B cell (primary cell): ENCODE measurements at places on chromosomes 4 and X.

GRCh38 chr4:8147231-8147970, 11.2 kb downstream of the ABLIM2 start:
- DNase-seq = no peak

DNA sequence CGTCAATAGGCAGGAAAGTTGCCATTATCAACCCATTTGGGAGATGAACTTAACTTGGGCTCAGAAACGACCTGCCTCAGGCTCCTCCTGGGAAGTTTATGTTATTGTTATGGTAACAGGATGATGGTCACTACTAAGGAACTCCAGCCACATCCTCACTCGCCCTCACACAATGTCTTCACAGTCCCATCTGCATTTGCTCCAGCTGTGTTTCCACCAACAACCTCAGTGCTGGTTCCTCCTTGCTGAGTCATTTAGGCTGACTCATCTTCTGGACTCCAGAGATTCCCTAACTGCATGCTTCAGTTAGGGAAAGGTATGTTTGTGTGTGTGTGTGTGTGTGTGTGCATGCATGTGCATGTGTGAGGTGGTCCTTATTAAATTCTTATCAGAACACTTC, 293.4 kb upstream of the BOD1L1 start:
- no peak for DNase-seq

GRCh38 chr4:181959121-181959520, 284.1 kb upstream of the TENM3 start:
- no peak for DNase-seq

DNA sequence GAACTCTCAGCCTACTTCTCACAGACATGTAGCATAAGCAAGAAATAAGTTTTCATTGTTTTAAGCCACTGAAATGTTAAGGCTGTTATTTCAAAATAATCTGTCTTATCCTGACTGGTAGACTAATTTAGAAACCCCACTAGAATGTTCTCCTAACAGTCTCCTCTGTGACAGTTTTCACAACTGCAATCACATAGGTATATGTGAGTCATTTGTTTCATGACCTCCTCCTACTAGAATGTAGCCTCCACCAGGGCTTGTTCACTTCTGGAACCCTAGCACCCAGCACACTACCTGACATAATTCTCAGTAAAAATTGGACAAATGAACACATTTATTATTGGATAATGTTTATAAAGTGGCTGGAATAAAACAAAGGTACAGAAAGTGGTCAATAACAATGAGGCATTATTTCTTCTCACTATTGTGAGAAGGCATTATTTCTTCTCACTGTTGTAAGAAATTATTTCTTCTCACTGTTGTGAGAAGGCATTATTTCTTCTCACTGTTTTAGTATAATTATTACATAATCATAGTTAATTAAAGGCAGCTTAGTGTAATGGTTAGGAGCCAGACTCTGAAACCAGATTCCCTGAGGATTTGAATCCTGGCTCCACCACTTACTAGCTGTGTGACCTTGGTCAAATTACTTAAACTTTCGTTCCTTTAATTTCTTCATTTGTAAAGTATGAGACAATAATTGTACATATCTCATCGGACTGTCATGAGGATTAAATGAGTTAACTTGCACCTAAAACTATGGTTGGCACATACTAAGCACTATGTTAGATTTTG, 251.5 kb downstream of the RASL11B start:
- DNase-seq = no peak

DNA sequence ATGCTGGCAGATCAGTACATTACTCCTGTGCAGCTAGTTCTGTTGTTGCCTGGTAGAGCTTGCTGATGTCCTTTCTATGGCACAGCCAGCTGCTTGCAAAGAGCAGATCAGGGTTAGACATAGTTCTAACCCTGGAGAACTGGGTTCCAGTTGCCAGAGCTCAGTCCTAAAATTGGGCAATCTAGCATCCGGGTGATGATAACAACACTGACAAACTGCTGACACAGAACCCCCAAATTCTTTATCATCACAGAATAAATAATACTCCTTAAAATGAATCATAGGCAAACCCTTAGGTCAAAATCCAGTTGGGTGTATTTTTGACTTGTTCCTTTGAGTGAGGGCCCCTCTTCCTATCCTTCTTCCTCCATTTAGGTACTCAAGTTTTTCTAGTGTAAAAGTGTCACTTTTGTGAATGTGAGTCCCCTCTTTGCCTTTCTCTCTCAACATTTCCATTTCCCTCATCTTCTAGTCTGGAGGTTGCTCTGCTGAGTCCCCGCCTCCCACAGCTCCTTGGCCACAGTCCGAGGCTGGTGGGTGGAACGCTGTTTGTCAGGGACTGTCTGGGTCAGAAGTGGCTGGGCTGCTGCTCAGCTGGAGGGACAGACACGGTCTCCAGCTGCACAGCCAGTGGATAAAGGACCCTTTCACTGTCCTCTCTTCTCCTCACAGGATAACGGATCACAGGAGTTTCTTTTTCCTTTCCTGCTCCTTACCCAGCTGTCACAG, 93.6 kb upstream of the RASGEF1B start:
- no peak for DNase-seq

GRCh38 chr4:5707778-5708448, 446 bp downstream of the EVC2 start:
- no peak for DNase-seq

DNA sequence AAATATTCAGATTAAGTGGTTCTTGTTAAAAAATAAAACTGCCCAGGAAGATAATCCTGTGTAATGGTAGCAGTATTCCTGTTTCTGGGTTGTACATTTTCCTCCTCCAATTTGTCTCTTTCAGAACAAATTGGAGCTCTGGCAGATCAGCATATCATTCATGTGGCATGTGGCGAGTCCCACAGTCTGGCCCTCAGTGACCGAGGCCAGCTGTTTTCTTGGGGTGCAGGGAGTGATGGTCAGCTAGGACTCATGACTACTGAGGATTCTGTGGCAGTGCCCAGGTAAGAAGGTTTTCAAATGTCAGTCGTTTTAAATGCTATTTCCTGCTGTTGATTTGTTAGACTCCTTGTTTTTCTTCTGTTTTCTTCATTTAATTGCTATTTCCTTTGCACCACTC, 47.9 kb downstream of the NAP1L5 start:
- no peak for DNase-seq

DNA sequence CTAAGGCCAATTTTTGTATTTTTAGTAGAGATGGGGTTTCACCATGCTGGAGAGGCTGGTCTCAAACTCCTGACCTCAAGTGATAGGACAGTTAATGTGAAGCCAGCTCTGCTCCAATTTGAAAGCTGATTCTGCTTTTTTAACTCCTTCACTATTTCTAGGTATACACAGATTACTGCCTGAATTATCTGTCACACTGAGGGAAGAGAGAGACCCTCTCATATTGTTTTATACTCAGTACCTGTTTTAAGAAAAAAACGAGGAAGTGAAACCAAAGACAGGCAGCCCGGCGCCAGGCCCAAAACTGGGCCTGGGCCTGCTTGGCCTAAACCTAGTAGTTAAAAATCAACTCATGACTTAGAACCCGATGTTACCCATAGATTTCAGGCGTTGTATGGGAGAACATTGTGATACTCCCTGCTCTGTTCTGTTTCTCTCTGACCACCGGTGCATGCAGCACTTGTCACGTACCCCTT, 1601.5 kb upstream of the PCDH10 start:
- no peak for DNase-seq

- DNase-seq = peak; percentile 42
Observed at GRCh38 chr4:184282895-184283654, 65.4 kb upstream of the ENPP6 start.

DNA sequence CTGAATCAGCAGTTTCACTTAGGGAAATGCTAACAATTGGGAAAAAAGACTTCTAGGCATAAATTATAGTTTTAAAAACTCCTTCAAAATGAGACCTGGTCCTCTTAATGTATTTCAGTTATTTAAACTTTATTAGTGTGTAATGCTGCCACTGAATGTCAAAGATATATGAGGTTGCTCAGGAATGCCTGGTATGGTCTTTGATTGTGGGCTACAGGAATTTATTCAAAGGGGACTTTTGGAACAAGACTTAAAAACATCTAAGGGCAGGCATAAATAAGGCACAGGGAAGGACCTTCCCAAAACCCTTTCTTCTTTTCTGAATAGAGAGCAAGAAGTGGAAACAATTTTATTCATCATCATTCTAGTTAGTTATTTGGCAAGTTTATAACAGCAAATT, 439.1 kb downstream of the TLL1 start:
- DNase-seq = no peak

DNA sequence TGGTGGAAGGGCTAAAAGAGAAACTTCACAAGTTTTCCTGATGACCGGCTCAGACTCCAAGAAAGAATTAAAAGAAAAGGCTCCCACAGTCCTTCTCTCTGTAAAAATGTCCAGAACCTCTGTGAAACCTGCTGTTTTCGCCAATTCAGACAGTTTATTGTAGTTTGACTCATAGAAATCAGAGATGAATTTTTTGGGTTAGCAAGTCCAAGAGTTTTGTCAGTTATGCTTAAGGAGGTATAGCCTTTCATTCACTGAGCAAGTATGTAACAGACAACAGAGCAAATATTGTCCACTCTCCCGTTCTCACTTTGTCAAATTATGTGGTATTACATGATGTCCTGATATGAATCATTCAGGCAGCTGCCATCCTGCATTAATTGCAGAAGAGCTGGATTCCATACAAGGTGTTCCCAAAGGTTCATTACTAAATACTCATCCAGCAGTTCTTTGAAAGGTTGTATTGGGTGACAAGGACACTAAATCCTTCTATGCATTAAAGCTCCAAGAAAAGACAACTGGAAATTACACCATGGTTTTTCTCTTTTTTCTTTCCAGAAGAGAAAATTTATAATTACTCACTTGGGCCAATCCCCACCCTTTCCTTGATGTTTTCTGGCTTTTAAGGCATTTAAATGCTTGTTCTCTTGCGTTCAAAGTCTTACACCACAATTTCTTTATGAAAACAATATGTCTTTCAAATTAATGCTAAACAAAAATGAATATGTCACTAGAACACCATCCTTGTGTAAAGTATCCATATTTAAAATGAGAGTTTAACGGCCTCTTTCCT, 30.0 kb upstream of the PLAC1 start:
- no peak for DNase-seq

GRCh38 chr4:182521011-182521410, 277.8 kb downstream of the TENM3 start:
- DNase-seq = no peak

DNA sequence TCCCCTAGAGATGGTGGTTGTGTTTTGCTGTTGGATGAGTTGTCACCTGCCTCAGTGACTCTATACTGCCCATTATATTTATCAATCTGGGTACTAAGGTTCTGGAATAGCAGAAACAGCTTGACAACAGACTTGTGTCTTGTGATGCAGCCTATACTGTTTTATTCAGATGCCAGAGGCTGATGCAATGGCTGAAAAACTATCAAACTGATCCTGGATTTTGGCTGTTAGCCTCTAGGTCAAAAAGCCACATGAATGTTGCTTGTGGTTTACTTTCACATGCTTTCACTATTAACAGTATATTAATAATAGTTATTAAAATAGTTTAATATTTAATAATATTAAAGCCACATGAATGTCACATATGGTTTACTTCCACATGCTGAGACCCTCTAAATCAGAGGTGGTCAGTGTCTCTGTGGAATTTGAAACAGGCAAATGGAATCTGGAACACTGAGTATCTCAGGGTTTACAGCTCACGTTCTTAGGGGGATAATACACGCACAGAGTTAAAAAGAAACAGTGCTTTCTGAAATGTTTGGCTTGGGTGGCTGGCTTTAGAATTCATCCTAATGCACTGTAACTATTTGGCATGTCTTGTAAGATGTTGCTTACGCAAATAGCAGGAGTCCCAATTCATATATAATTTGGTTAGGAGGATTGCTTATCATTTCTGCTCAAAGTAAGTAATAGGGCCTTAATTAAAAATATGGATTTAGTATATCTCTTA, 82.5 kb upstream of the LCORL start:
- no peak for DNase-seq

GRCh38 chr4:41215969-41216293, 1.6 kb upstream of the APBB2 start:
- DNase-seq = no peak

- no peak for DNase-seq
Observed at GRCh38 chr4:58566260-58566659, 1456.1 kb upstream of the IGFBP7 start.

DNA sequence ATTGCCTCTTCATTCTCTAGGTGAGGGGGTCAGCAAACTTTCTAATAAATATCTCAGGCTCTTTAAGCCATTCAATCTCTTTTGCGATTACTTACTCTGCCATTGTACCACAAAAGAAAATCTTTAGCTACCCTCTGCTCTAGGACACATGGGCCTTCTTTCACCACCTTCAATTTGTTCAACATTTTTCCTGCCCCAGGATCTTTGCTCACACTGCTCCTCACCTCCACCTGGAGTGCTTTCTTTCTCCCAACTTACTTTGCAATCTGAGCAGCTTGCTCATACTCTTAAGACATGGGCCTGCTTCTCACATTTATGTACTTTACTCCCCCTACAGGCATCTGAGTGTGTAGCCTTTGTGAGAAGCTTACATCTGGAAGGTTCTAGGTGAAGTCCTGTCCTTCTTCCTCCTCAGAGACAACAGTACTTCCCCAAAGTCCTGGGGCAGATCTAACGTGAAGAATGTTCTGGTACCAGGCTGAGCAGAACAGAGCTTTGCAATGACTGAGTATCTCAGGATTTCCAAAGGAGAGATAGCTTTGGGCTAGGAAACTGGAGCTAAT, 55.0 kb upstream of the PRDM5 start:
- no peak for DNase-seq

DNA sequence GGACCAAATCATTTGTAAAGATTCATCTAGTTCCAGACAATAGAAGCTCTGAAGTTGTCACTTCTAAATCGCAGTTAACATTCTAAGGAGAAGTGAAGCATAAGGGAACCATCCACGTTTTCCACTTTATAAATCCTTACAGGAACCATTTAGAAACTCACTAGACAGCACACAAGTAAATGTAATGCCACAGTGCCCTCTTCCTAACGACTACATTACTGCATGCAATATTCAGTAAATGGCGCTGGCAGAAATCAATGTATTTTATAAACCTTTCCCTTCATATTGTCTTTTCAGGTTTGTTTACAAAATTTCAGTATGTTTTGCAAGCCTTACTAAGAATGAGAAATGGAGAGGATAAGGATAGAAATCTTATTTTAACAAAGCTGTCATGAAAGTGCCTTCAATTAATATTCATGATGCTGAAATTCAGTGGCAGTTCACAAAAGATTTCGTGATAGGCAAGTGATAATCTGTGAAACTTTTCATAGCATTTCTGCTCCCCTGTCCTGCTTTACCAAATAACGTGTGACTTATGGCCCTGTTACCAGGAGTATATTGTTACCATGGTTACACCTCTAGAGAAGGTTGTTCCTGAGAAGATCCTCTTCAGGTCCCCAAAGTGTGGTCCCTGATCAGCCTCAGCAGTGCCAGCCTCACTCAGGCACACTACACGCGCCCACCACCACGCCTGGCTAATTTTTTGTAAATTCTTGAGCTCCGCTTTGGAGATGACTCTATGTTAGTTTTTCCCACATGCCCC, 54.2 kb downstream of the TMA16 start:
- peak; percentile 58 for DNase-seq

GRCh38 chr4:85774000-85774399, 299.1 kb downstream of the ARHGAP24 start:
- DNase-seq = no peak

- no peak for DNase-seq
Observed at GRCh38 chr4:28921886-28922285, 1798.3 kb upstream of the PCDH7 start.

- DNase-seq = peak; percentile 17
Observed at GRCh38 chr4:38914854-38915253, 47.2 kb downstream of the FAM114A1 start.

- no peak for DNase-seq
Observed at GRCh38 chrX:20071511-20072079, 45.1 kb downstream of the MAP7D2 start.

GRCh38 chr4:183638436-183638835, 20.5 kb downstream of the RWDD4 start:
- DNase-seq = no peak

- DNase-seq = no peak
Observed at GRCh38 chr4:147678106-147678505, 5.9 kb downstream of the PRMT9 start.
